ENCODE measurements at places on chromosomes 13 and 19. TPM values are rescaled to one million over a fixed set of nuclear protein-coding genes. Genes with fewer than 3 reads are reported as not detected.

DNA sequence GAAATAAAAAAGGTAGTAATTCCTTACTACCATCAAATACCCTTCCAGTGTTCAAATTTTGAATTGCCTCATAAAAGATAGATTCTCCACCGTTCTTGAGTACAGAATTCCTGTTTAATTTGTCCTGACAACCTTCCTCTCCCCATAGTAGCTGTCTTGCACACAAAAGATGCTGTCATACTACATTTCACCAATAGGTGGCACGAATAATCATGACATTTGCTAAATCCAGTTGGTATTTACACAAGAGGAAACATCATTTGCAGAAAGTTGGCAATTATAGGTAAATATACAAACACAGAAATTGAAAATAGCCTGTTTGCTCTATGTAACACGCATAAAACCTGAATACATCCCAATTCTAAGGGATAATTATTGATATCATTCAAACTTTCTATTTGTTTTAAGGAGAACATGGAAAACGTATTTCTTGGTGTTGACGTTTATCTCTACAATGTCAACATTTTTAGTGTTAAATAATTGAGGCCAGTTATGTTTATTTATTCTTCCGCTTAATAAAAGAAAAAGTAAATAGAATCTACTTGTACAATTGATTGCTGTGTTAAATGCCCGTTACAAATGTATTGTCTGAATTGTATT is 58.3 kb upstream of the CLDN10 start:
- DNase-seq: no peak

DNA sequence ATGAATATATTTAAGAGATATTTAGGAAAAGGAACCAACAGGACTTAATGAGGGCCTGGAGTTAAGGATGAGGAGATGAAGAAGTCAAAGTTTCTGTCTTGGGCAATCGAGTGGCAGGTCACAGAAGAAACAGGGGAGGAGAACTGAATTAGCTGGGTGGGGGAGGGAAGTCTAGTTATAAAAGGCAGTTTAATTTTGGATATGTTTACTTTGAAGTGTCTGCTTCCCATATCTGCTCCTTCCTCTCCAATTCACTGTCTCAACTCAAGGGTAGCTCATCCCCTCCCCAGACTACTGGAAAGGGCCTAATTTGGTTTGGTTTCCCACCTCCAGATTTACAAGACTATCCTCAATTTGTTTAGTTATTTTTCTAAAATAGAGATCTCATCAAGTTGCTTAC is 195.9 kb downstream of the VWA8 start:
- no peak for DNase-seq

DNA sequence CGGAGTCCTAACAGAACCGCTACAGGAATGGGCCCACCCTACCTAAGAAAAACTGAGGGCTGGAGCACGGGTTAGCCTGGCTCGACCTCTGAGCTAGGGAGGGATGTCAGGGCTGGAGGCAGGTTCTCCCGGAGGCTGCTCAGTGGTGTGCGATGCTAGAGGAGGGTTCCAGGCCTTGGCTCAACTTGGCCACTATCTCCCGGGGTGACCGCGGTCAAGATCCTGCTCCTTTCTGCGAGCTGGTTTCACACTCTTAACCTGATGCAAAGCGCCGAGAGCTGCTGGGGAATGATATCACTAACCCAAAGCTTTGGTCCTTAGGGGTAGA is 301 bp downstream of the POP4 start:
- DNase-seq: no peak

DNA sequence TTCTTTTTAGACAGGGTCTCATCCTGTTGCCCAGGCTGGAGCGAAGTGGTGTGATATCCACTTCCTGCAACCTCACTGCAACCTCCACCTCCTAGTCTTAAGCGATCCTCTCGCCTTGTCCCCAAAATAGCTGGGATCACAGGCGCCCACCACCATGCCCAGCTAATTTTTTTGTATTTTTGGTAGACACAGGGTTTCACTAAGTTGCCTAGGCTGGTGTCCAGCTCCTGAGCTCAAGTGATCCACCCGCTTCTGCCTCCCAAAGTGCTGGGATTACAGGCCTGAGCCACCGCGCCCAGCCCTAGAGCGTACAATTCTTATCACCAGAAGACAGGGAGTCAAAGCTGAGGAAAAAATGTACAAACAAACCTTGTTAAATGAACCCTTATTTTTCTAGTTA is 4.5 kb upstream of the ELOF1 start:
- DNase-seq: no peak

Gene ZNF132
- 2.3 TPM for polyA plus RNA-seq

Gene MYO1F
- 7.7 TPM for polyA plus RNA-seq
